PC-3 (cell line): ENCODE measurements at places on chromosomes 5 and 9. TPM values are rescaled to one million over a fixed set of nuclear protein-coding genes. Genes with fewer than 3 reads are reported as not detected.

Gene UGT3A1
- total RNA-seq, result not detected in 2 replicates

Gene TSSK1B
- 0.33 TPM in 1 of 2 replicates, not detected in the other for total RNA-seq

Gene SLCO6A1
- total RNA-seq, result not detected in 2 replicates

Gene PCDHGA4
- total RNA-seq, result 0.04 TPM in 1 of 2 replicates, not detected in the other

Gene INSYN2B
- total RNA-seq, result 1.1 and 1.5 TPM in 2 replicates

Gene ARID3C
- total RNA-seq, result 0.23 TPM in 1 of 2 replicates, not detected in the other

Gene FBP2
- total RNA-seq, result not detected in 2 replicates

Gene TAF11L11
- total RNA-seq, result not detected in 2 replicates

Gene SUSD3
- 12.7 and 13.4 TPM in 2 replicates for total RNA-seq

Gene MYMK
- total RNA-seq, result not detected in 2 replicates

Gene ENTREP1
- total RNA-seq, result 0.36 and 0.46 TPM in 2 replicates
